ENCODE measurements at places on chromosomes 11 and 22. TPM values are rescaled to one million over a fixed set of nuclear protein-coding genes. Genes with fewer than 3 reads are reported as not detected.

- peak; percentile 93 for DNase-seq
Measured at GRCh38 chr11:65027213-65028067, at the start of gene SNX15. SNX15 (plus strand) TSS chr11:65027439; CDS start chr11:65027538, 99 bp downstream.

DNA sequence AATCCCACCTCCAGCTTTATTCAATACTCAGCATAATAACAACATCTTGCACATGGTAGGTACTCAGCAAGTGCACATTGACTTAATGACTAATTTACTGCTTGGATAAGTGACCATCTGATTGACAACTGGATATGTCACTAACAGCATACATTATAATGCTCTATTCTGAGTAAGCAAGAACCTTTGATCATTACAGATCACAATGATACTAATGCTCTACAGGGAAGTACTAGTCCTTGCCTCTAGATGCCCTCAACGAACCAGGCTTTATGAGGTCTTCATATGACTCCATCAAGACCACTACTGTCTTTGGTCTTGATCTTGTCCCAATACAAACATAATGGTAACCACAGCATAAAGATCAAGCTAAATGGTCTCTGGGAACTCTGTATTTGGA is 167.6 kb upstream of the MTMR2 start:
- DNase-seq: no peak

The ADAMTS15 gene
- total RNA-seq: 23.5 TPM

- DNase-seq: peak; percentile 61
Measured at GRCh38 chr11:61140416-61140815, 20.8 kb downstream of the VPS37C start.

The APOA1 gene
- not detected for total RNA-seq

The OR5B21 gene
- not detected for total RNA-seq

GRCh38 chr11:25066706-25067105 is 569.9 kb downstream of the LUZP2 start:
- DNase-seq: no peak

The SLC17A6 gene
- not detected for total RNA-seq

DNA sequence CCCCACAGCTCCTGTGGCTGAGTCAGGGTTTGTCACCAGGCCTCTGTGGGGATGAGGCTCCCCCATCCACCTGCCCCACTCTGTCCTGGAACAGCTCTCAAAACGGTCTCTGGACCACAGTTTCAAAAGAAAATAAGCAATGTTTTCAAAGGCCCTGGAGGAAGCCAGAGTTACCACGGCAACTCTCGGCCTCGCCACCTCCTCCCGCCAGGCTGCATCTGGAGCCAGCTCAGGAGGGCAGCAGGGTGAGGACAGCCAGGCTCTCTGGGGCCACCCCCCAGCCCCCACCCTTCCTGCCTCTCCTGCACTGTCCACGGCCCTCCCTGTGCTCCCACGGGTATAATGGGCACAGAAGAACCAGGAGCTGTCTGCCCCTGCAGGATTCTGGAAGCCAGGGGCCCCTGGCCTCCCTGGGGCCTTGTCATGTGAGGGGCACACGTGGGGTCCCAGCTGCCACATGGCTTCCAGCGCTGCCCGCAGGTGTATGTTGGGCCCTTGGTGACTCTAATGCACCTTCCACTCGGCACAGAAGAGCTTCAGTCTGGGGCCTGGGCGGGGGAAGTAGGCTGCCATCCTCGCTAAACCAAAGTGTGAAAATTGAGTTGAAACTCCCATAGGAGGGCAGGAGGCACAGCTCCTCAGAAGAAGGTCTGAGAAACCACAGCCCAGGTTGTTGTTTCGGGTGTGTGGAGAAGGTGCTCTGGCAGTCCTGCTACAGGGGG is 10.3 kb downstream of the CD81 start:
- no peak for DNase-seq

The KCNJ11 gene
- 1.5 TPM for total RNA-seq

The ELMOD1 gene
- total RNA-seq: not detected

The FJX1 gene
- 3.7 TPM for total RNA-seq

DNA sequence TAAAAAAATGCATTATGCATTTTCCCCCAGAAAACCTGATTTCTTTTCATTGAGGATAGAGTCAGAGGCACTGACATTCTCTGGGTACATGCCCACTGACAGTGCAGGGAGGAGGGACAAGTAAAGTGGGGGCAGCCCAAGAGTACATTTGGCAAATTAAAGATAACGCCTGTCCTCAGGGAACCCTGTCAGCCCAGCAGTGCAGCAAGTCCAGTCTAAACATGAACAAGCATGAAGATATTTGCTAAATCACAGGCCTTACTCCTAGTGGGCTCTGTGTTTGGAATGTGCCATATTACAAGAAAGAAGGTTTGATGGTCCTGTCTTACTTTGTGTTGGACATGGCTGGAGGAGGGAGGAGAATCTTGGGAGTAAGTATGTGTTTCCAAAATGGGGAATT is 37.9 kb downstream of the AMOTL1 start:
- DNase-seq: no peak

GRCh38 chr11:73306977-73307322 is 1.1 kb upstream of the ARHGEF17 start:
- no peak for DNase-seq

DNA sequence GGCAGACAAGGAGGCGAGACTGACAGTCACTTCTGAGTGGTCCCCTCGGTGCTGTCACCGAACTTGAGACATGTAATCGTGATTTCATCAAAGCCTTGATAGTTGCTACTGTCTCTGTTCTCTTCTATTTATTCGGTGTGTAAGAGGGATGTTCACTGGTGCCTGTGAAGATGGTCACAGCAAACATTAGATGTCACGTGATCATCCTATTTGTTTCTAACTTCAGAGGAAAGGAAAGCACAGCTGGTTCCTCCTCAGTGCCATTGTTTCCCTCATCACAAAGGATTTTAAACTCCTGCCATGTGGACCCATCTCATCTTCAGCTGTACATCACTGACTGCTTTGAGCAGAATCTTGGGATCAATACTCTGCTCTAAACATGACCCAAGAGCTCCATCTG is 73.1 kb upstream of the CLMP start:
- no peak for DNase-seq

The CCDC15 gene
- total RNA-seq: 1.2 TPM

GRCh38 chr11:119373921-119374631 is 7.4 kb downstream of the USP2 start:
- DNase-seq: peak; percentile 83

The AHNAK gene
- total RNA-seq: 633 TPM

The KLHL35 gene
- not detected for total RNA-seq

DNA sequence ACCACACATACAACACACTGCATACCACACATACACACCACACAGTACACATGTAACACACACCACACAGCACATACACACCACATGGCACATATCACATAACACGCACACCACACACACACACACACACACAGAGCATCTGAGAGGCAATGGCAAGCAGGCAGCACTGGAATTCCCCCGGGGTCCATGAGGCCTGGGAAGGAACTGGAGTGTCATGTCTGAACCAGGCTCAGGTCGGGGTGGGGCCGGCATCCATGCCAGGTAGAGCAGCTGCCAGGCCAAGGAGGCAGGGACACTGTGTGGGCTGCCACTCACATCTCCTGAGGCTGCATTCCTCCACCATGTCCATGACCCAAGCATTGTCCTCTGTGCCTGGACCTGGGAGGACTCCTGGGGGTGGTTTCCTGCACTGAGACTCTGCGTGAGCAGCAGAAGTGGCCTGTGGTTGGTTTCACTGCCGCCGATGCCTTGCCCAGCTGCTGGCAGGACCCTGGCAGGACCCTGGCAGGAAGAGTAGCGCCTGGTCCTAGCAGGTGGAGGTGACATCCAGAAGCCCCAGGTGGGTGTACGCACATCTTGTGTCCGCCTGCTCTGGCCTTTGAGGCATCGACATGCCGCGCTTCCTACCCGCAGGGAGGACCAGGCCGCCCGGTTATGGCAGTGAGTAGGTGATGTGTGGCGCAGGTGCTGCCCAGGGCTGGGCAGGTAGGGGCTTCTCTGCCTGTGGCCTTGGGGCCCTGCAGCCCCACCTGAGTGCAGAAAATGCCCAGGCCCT is 1280.4 kb downstream of the TBC1D22A start:
- DNase-seq: no peak

The MMP8 gene
- total RNA-seq: not detected

The TRPM5 gene
- 0.45 TPM for total RNA-seq

The C1QTNF4 gene
- total RNA-seq: 1.1 TPM

DNA sequence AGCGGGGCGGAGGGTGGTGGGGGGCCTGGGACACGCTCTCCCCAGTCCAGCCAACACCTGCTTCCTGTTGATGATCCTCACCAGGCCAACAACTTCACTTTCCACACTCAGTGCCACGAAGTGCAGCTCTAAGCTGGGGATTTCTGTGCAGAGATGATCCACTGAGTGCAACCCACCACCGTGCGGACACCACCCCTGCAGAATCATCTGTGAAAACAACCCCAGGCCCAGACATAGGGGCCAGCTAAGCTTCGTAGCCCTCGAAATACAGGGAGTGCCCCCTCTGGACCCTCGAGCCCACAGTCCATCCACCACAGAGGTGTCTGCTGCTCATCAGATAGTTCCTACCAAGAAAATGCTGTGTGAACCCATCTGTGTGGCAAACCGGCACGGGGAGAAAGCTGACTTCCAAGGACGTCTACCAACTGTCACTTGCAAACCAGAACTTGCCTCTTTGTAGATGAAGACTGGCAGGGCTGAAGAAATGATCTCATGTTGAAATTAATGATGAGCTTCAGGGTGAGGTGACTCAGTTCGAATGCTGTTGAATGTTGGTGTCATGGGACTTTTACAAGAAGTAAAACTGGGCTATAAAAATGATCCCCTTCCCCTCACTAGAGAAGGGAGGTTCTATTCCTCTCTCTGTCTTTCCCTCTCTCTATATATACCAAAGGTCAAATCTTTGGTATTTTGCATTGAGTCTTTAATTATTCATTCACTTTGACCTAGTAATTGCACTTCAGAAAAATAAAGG is 73.4 kb downstream of the MYEOV start:
- DNase-seq: no peak

The CALCA gene
- total RNA-seq: not detected

DNA sequence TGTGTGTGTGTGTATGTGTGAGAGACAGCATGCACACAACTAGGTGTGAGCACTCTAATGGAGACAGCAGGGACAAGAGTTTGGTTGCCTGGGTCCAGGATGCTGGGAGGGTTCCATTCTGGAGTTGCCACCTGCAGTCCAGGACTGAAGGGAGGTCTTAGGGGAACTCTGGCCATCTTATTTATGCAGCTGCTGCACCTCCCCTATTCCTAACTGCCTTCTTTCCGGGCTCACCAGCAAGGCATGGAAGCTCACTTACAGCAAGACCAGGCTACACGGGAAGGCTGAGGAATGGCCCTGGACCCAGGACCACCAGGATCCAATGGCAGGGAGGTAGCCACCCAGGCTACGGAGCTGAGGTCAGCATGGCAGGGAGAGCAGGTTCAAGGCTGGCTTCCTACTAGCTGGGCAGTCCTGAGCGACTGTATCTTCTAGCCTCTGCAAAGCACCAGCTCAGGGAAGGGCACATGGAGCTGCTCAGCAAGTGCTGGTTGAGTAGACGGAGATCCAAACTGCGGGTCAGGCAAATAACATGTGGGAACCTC is 42.2 kb upstream of the B3GAT1 start:
- DNase-seq: no peak

The CHRNA10 gene
- 1.0 TPM for total RNA-seq

DNA sequence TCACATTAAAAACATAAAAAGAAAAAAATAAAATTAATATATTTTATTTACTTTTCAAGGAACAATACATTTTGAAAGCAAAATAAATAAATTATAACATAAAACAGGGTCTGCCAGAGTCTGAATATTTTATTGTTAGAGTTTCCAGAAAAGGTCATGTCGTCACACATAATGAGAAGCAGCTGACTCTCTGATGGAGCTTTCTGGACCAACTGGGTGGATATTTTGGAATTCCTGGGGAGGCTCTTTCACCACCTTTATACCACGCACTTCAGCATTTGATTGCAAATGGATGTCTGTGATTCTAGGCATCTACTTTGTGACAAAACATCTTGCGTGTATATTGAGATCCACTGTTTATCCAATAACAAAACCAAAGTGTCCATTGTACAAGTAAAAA is 455.0 kb upstream of the CCDC179 start:
- DNase-seq: no peak

All from stomach (tissue), 19 donors.